ENCODE measurements at places on chromosomes 6 and 20. TPM values are rescaled to one million over a fixed set of nuclear protein-coding genes. Genes with fewer than 3 reads are reported as not detected.

KCNB1 gene
- total RNA-seq = not detected

XKR7 gene
- not detected for total RNA-seq

MACROD2 gene
- 1.8 TPM for total RNA-seq

SMPDL3A gene
- total RNA-seq = 24.1 TPM

GSTA4 gene
- total RNA-seq = 35.9 TPM

LGSN gene
- total RNA-seq = not detected

CRISP2 gene
- not detected for total RNA-seq

WASF1 gene
- 6.2 TPM for total RNA-seq

LY6G6C gene
- not detected for total RNA-seq

SRF gene
- 28.9 TPM for total RNA-seq

SNRPB gene
- total RNA-seq = 99.8 TPM
